Upper lobe of left lung (tissue), 6 donors: ENCODE measurements at places on chromosomes 7 and 10. TPM values are rescaled to one million over a fixed set of nuclear protein-coding genes. Genes with fewer than 3 reads are reported as not detected.

- DNase-seq = no peak
Measured at GRCh38 chr7:76244781-76245391, 43.2 kb downstream of the SRRM3 start.

GRCh38 chr10:14415676-14416307 is 85.1 kb upstream of the FRMD4A start:
- no peak for DNase-seq

- DNase-seq = no peak
Measured at GRCh38 chr10:75548356-75548755, 116.9 kb downstream of the LRMDA start.

DNA sequence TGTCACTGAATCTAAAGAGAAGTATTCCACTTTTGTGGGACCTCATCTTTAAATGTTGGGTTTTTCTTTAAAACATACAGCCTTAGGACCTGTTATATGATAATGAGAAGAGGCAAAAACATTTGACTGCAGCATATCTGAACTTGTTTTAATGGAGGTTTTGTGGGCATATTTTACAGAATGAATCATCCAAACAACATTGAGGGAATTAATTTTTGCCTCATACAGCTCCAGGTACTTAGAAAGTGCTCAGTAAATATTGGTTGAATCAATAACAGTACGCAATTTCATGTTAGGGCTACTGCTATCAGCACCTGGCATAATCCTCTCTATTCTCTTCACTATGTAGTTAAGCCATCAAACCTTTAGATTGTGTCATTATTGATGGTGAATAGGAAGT is 115.9 kb downstream of the MALRD1 start:
- DNase-seq = no peak

- DNase-seq = no peak
Measured at GRCh38 chr10:29495366-29495765, 139.4 kb downstream of the SVIL start.

DNA sequence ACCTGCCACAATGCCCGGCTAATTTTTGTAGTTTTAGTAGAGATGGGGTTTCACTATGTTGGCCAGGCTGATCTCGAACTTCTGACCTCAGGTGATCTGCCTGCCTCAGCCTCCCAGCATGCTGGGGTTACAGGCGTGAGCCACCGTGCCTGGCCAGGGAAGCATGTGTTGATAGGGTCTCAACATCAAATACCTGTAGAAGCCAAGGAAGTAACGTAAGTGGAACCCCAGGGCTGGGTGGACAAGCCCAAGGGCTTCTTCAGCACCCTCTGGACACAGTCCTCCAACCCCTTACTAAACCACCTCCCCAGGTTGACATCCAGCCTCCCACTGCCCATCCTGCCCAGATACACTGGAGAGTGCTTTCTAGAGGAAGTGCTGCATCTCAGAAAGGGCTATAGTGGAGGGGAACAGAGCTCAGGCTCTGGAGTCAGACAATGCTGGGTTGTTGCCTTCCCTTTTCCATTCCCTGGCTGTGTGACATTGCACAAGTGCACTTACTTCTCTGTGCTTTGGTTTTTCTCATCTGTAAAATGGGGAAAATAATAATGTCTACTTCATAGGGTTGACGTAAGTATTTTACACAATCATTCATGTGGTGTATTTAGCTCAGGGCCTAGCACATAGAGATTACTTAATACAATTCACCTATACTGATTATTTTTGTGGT is 73.9 kb upstream of the KAT6B start:
- DNase-seq = no peak

DNA sequence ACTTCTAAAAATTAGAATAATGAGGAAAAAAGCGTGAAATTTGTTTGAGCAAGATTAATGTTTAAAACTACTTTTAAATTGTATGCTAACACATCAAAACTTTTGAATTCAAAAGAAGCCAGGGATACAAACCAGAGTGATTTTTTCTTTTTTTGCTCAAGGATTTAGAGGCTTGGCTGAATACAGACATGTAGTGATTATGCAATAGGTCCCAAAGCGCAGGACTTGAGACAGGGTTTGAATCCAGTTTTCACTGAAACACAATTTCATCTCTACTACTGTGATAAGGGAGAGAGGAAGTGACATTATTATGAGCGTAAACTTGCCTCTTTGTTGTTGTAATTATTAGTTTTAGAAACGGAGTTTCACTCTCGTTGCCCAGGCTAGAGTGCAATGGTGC is 207.3 kb downstream of the ZNF33B start:
- no peak for DNase-seq

The SPDYE11 gene
- not detected for total RNA-seq

The UTF1 gene
- 0.37 TPM for total RNA-seq
